CD4-positive, alpha-beta memory T cell (primary cell): ENCODE measurements at places on chromosomes 7 and 10.
A peak's percentile ranks its signal among the peaks of the same experiment; 100 is the strongest.

DNA sequence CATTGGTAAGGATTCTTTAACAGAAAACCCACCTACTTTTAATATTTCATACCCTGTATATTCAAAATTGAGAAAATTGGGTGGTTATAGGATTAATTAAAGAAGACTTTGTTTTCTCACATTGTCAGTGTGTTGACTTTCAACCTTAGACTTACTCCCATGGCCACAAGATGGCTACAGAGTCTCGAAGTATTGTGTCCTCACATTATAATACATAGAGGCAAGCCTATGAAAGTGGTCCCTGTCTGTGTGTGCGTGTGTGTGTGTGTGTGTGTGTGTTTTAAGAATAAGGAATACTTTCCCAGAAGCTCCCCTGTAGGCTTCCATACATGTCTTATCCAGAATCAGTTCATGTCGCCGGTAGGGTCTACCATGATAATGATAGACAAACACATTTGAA, 180.0 kb downstream of the PHF14 start:
- no peak for DNase-seq

- DNase-seq: no peak
Measured at GRCh38 chr7:135924302-135924701, 52.9 kb downstream of the MTPN start.

GRCh38 chr7:75050501-75050900, 23.1 kb downstream of the RCC1L start:
- no peak for DNase-seq

- no peak for DNase-seq
Measured at GRCh38 chr7:127362364-127363027, 30.0 kb downstream of the ZNF800 start.

- no peak for DNase-seq
Measured at GRCh38 chr10:22986771-22987542, 59.1 kb downstream of the ARMC3 start.

GRCh38 chr7:37920305-37920848, at the start of gene EPDR1:
TSS of gene EPDR1 (plus strand) at chr7:37920640. CDS start at chr7:37920940, 300 bp downstream.
- no peak for DNase-seq

DNA sequence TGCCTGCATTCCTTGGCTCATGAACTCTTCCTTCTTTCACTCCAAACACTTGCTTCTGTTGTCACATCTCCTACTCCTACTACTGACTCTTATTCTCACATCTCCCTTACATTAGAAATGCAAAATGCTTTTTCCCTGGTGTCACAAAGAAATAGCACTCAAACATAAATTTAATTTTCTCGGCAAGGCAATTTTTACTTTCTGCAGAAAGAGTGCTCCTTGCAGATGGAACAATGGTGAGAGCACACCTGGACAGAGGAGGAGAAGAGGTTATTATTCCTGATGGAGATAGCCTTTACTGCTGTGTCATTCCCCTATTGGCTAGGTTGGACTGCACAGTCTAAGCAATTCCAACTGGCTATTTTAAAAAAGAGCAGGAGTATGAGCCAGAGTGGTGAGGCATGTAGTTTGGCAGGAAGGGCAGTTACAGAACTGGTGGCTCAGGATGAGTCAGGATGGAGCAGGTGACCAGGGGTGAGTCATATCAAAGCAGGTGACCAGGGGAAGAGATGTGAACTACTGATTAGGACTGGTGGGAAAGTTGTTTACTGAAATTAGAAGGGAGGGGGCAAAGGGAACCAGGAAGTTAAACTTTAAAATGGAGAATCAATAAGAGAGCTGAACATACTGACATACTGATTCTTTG, 52.9 kb downstream of the CYP2C9 start:
- no peak for DNase-seq

- no peak for DNase-seq
Measured at GRCh38 chr7:82305347-82306005, 138.1 kb downstream of the CACNA2D1 start.

DNA sequence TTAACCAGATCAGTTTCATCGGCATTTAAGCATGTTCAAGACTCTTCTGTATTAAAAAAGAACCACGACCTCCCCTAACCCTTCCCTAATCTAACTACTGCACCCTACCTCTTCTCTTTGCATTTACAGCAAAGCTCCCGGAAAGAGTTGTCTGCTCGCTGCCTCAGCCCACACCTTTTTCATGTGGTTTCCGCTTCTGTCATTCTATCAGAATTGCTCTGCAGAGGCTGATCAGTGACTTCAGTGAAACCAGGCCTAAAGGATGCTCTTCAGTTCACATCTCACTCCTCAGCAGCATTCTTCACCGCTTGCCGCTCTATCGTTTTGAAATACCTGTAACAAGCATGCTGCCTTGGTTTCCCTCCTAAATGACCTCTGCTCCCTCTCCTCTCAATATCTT, 160.9 kb downstream of the SDK1 start:
- peak; percentile 79 for DNase-seq

GRCh38 chr10:112677689-112678088, 230.7 kb downstream of the VTI1A start:
- DNase-seq: no peak

DNA sequence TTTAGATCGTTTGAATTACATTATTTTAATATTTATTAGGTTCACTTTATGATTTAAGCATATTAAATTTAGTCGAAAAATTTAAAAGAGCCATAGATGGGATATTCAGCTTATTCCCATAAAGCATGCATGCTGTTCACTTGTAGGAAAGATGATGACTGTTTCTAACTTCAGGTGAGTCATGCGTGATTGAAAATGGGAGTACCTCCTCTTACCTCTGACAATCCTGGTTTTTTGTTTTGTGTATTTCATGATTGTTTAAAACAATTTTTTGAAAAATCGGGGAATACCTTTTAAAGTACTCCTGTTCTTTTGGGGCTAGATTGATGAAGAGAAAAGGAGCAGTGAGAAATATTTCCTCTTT, 1.4 kb downstream of the TNKS2 start:
- DNase-seq: no peak

- DNase-seq: peak; percentile 42
Measured at GRCh38 chr10:89563861-89564478, 28.6 kb upstream of the SLC16A12 start.

DNA sequence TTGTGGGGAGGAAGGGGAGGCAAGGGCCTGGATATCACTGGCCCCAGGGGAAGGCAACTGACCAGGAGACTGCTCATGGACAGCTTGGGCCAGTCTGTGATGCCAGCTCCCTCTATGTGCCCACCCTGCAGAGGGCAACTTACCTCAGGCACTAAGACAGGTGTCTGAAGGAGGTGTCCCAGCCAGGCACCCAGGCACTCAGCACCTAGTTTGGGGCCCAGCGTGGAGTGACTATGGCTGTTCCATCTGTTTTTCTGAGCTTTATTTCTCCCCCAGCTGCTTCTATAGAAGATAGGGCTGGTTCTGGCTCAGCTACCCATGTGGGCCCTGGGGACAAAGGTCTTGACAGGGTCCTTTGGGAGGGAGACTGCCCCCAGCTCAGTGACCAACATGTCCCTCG, 150.6 kb upstream of the PCBD1 start:
- no peak for DNase-seq

DNA sequence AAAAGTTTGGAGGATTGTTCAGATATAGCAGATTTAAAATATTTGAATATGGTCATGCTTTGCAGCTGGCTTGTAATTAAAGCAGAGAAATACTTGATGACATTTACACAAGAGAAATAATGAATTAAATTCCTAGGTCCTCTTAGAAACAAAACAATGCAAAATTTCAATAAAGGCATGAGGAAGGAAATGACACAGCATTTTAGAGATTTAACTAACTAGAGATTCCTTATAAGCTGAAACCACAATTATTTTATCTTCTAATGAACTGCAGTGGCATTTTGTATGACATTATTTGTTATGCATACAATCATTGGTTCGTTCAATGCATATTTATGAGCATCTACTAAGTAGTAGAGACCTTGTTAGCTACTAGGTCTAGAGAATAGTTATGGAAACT, 490.9 kb downstream of the ZWINT start:
- DNase-seq: no peak
